ENCODE measurements at places on chromosomes 7 and 10. TPM values are rescaled to one million over a fixed set of nuclear protein-coding genes. Genes with fewer than 3 reads are reported as not detected.

Gene WDR86
- total RNA-seq = 0.24 TPM

Gene PALD1
- 0.21 TPM for total RNA-seq

Gene ACTL6B
- total RNA-seq = not detected

Gene PSMA2
- 58.4 TPM for total RNA-seq

Gene SUN3
- not detected for total RNA-seq

Gene NAPEPLD
- total RNA-seq = 5.8 TPM

Gene SPDYE2
- not detected for total RNA-seq

Gene ANXA8
- total RNA-seq = 268 TPM

Measured in tracheal epithelial cell (primary cell).